ENCODE measurements at places on chromosomes 5 and 9. TPM values are rescaled to one million over a fixed set of nuclear protein-coding genes. Genes with fewer than 3 reads are reported as not detected.

Gene SYK
- total RNA-seq: 10.6 TPM

Gene HTR1A
- total RNA-seq: not detected

Gene OR1J2
- total RNA-seq: not detected

Gene PCDHA9
- total RNA-seq: 0.12 TPM

Gene FOXD4L5
- total RNA-seq: 0.12 TPM

Gene NR3C1
- 26.7 TPM for total RNA-seq

Gene PDE8B
- 7.6 TPM for total RNA-seq

Gene ATG12
- 14.6 TPM for total RNA-seq

Gene ACER2
- 8.8 TPM for total RNA-seq

Gene GABRP
- 0.37 TPM for total RNA-seq

Gene INSL6
- not detected for total RNA-seq

Gene PSD2
- 0.06 TPM for total RNA-seq

Gene SPINK4
- not detected for total RNA-seq

Gene CETN3
- 6.5 TPM for total RNA-seq

Gene MCC
- 5.7 TPM for total RNA-seq
